Left cardiac atrium (tissue), 4 donors: ENCODE measurements at places on chromosomes 2 and 18.
A peak's percentile ranks its signal among the peaks of the same experiment; 100 is the strongest.

GRCh38 chr2:113851640-113852039 lies 38.2 kb upstream of the ACTR3 start:
- DNase-seq = no peak

DNA sequence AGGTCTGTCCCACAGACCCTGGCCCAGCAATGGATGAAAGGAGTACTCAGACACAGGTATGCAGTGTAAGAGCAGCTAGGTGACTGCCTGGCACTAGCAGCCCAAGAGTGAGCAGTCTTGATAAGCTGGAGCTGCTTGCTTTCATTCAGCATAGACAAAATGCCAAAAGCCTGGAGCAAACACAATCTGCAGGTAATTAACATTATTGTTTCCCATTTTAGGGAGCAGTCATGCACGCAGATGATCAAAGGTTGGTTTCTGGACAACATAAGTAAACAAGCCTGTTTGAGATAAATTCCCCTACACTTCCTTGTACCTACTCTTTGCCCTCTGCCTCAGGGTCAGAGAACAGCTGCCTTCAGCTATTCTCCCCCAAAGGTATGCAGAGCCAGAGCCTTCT lies 73.7 kb upstream of the MSTN start:
- DNase-seq = no peak

DNA sequence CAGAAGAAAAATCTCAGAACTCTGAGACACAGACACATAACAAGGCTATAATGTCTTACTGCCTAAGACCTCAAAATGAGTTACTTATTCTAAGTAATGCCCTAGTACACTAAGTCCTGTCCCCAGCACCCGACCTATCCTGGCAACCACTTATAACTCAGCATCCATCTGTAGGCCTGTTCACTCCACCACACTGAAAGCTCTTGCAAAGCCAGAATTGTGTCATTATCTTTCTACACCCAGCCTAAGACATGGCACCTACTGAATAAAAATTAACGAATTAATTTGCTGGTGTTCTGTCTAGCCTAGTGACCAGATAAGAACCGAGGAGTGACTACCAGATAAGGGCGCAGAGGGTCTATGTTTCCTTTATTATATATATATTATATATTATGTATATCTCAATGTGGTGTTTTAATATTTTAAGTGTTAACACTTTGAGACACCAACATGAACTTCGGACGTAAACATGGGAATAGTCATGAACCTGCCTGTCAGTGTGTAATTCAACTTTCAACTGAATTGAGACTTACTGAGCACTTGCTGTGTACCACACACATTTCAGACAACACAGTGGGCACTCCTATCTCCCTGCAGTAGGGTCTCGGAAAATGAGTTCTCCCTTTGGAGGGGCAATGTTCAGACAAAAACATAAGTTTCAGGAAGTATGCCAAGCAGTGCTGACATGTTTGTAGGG lies 27.7 kb downstream of the TMEM131 start:
- DNase-seq = no peak

GRCh38 chr2:183248866-183249567 lies 124.8 kb downstream of the NUP35 start:
- no peak for DNase-seq

DNA sequence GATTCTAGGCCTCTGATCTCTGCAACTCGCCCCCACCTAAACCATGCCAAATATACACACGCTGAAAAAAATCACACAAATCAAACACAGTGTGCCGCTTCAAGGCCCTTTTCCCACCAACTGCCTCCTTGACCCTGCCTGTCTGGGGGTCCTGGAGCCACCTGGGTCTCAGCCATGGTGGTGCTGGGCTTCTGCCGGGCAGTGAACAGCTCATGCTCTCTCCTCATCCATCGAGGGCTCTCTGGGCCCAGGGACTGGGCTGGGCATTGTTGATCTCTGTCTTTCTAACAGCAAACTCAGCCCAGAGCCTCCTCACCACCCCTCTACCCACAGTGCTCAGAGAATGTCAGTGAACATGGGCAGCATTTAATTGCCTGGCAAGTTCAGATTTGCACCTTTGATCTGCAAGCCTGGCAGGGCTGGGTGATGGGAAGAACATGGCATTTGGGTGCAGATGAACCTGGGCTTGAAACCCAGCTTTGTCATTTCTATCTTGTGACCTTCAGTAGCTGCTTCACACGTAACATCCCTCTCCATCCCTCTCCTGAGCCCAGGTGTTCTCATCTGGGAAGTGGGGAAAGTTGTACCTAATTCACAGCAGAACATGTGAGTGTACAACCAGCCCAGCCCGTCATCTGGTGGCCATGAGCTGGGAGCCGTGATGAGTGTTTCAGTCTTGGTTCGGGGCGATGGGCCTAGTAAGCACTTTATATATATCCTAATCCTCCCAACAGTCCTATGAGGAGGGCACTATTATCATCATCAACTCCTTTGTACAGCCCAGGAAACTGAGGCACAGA lies 46.1 kb downstream of the SDC1 start:
- DNase-seq = no peak

GRCh38 chr2:112630268-112630667 lies 15.5 kb upstream of the SLC20A1 start:
- no peak for DNase-seq

GRCh38 chr18:23718243-23718720 lies 29.0 kb downstream of the LAMA3 start:
- no peak for DNase-seq

- no peak for DNase-seq
Measured at GRCh38 chr18:52310651-52311050, 29.3 kb upstream of the DCC start.

DNA sequence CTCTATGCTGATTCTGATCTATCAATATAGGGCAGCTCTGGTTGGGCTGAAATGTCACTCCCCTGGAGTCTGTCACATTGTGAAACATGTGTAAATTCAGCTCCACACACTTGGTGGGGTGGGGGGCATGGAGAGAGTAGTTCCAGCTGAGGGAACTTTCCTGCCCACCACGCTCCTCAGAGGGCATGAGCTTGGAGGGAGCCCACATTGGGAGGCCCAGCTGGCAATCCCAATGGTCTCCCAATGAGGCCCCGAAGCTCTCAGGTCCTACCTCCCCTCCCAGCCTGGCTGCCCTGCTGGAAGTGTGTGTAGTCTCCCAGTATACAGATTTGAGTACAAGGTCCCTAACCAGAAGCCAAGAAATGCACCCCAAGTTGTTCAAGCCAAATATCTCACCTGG lies 31.5 kb downstream of the GYPC start:
- DNase-seq = no peak

DNA sequence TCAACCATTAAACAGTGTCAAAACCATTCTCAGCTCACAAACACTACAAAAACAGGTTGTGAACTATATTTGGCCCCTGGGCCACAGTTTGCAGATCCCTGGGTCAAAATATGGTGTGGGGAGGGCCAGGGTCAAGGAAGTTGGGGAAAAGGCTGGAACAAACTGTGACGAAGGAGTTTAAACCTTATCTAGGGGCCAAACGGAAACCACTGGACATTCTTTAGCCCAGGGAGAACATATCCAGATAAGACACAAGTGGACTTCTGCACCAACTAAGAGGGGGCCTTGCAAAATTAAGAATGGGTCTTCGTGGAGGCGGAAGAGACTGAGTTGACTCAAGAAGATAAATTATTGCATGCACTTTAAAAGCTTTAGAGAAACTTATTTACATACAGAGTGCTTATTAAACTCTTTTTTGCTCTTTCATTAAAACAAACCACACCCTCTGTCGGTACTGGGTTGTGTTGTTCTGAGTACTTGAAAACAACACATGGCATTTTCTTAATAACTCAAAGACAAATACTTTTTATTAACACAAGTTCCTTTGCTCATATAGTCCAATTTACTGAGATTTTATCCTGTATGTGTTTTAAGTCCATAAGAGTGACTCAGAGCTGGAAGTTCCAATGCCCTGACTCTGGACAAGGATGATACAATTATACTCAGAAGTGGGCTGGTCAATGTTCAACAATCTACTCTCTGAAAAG lies 5.3 kb upstream of the ASAP2 start:
- peak; percentile 31 for DNase-seq

DNA sequence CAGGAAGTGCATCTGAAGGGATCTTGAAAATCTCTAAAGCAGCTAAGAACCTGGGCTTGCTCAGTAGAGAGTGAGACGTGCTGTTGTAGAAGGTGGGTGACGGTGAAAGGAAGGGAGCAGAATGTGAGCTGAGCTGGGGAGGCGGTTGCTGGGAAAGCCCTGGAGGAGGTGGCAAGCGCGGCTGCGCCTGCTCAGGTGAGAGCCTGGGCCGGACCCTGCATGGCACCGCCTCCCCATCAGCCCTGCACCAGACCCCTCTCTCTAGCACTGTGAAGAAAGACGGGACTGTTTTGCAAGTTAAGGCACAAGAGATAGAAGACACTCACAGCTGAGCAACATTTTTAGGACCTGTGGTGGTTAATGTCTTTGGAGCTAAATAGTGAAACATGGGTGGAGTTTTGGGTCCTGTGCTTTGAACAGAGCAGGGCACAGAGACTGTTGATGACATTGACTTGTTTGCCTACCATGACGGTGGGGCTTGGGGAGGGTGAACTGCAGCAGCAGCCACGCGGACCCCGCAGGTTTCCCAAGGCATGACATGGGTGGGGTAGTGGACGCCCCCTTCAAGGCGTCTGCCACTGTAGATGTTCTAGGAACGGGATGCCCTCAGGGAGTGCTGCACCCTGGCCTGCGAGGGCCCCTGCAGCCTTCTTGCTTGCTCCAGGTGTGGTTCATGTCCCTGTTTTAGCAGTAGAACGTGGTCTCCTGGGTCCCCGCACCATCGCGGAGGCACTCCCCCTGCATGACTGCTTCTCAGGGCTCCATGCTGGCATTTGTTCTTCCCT lies 245.3 kb downstream of the TSN start:
- DNase-seq = no peak

- DNase-seq = no peak
Measured at GRCh38 chr2:8437228-8437948, 244.5 kb upstream of the ID2 start.

GRCh38 chr2:104901037-104901881 lies 47.3 kb downstream of the POU3F3 start:
- DNase-seq = no peak

DNA sequence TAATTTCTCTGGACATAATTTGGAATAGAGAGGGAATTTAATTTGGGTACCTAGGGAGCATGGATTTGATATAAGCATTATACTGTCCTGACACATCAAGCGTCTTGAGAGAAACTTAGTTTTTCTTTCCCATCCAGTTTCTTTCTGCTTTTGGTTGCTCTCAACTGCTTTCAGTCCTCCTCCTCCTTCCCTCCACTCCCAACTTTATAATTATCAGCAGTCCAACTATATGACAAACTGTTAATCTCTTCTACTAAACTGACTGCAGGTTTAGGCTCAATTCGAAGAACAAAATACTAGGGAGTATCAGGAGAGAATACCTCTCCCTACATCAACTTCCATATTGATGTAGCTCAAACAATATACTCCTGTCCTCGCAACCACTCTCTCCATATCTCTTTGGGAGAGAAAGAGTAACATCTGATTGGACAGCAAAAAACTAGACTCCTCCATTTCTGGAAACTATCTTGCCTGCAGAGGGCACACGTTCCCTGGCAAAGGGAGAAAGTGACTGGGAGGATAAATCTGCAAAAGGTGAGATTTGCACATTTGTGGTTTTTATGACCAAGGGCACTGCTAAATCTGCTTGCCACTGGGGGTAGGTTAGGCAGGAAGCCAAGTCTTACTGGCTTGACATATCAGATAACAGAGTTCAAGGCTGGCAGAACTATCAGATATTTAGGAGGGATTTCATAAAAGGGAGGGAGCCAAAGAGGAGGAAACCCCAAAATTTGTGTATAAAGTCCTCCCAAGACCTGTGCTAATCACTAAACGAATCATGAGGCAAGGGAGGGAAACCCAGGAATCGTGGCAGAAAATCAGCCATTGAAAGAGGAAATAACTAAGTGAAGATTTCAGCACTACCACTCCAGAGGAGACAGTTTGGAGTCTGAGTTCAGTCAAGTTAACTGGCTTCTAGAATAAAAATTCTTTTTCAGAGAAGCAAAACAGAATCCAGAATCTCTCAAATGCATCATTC lies 40.0 kb downstream of the ICA1L start:
- DNase-seq = no peak

DNA sequence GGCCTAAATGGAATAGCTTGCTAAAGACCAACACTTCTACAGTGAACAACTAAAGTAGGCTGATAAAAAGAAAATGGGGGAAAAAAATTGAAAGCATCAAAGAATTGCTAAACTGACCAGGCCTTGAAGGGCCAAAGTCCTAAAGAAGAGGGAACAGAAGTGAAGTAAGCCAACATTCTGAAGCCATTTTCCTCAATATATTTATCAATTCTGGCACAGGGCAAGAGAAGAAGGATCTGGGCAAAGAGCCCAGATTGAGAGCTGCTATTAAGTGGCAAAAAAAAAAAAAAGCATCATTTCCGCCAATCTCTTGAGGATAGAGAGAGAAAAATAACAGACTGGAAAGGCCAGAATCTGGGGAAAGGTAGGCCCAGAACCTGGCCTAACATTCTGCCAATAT lies 25.7 kb downstream of the FANCL start:
- DNase-seq = no peak

DNA sequence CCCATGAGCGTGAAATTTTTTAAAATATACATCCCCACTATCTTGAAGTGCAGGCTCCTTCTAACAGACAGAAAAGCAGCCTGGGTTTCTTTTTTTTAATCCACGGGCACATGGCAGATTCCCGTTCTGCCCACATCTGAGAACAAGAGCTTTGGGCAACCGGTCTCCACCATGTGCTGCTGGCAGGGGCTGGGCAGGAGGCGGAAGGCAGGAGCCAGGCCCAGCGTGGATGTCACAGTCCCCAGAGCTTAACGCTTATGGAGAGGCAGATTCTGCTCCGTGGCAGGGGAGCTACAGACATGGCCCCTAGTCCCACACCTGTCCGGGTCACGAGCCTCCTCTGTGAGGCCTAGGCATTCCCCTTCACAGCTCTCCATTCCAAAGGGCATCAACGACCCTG lies 503.0 kb upstream of the MYT1L start:
- no peak for DNase-seq

DNA sequence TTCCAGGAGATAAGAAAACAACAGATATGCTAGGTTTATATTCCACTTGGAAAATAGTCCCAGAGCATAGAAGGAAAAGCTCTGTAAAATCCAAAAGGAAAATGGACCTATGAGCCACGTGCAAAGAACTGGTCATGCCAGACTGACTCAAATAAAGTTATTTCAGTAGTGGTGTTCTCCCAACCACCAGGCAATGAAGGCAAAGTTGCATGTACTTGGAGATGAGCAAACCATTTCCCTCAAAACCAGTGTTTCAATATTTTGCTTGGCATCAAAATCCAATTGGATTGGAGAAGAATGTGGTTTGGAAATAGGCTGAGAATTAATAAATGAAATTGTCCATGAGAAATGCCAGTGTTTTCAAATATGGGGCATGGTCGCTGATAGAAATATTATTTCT lies 237.5 kb downstream of the ICOS start:
- no peak for DNase-seq

- DNase-seq = no peak
Measured at GRCh38 chr2:109726379-109727270, 67.5 kb upstream of the RGPD5 start.

DNA sequence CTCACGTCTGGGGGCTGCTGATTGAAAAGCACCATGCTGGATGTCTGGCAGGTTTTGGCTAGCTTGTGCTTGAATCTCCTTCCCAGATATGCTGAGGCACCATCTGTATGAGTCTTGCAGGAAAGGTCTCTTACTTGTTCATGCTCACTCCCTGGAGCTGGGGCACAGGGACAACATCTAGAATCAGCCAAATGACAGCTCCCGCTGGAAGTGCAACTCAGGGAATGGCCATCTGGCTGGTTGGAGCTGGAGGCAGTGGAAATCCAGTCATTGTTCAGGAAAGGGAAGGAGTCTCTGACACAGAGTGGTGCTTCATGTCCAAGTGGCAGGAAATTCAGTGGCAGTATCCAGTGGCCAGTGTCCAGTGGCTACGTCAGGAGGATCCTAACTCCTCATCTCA lies 9.7 kb downstream of the CCDC68 start:
- DNase-seq = no peak
